Stimulated activated CD4-positive, alpha-beta T cell treated with anti-CD3 and anti-CD28 coated beads, Interleukin-2, amount 100 ng/mL, for 24 hours (primary cell): ENCODE measurements at places on chromosomes 2 and 18.

DNA sequence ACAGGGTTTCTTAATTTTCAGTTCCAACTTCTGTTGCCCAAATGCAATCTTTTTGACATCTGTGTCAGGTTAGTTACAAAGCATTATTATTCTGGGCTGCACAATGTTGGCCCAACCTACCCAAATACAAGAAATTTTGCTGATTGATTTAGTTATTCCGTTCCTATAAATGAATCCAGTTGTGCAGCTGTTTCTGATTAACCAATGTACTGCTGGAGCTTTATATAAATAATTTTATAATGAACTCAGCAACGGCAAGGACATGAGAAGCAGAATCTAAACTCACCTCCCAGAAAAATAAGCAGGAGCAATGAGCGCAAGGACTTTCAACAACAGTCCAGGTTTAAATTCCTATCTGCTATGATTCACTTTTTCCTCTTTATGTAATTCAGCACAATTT is 76.3 kb upstream of the WIPF1 start:
- DNase-seq: no peak

DNA sequence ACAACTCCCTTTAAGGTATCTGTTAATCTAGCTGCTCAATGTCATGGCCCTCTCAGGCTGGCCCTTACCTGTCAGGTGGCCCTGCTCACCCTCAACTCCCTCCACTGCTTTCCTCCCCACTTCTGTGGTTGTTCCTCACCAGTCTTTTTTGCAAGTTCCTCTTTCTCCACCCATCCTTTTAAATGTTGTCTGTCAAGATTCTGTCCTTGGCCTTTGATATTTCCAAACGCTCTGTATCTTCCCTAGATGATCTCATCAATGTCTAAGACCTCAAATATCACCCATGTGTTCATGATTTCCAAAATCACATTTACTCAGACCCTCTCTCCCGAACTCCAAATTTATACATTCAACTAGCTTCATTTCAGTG is 3.5 kb downstream of the PTPN2 start:
- no peak for DNase-seq

DNA sequence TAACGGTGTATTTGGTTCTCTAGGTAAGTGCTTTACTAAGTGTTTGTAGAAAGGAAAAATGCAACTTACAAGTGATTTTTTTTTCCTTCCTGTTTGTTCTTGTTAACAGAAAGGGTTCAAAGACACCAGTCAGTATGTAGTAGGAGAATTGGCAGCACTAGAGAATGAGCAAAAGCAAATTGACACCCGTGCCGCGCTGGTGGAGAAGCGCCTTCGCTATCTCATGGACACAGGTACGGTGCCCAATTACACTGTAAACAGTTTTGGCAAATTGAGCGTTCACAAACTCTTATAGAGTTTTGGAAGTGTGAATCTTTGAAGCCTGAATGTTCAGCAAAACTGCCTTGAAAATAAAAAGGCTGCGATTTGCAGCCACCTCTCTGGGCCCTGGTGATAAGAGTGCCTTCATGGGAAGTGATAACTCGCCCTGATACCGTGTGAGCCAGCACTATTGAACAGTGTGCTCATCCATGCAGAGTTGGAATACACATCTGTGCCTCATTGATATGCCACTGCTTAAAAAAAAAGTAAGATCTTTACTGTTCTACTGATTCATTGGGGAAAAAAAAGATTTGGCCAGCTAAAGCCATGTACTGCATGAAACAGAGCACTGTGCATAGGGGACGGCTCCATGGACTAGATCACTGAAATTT is 54.0 kb upstream of the OTX1 start:
- no peak for DNase-seq

GRCh38 chr2:47165001-47165555 is 10.0 kb upstream of the STPG4 start:
- DNase-seq: no peak

- DNase-seq: no peak
Measured at GRCh38 chr2:85911814-85912692, 23.3 kb upstream of the ST3GAL5 start.

- DNase-seq: no peak
Measured at GRCh38 chr2:20702563-20702962, 35.6 kb downstream of the GDF7 start.

DNA sequence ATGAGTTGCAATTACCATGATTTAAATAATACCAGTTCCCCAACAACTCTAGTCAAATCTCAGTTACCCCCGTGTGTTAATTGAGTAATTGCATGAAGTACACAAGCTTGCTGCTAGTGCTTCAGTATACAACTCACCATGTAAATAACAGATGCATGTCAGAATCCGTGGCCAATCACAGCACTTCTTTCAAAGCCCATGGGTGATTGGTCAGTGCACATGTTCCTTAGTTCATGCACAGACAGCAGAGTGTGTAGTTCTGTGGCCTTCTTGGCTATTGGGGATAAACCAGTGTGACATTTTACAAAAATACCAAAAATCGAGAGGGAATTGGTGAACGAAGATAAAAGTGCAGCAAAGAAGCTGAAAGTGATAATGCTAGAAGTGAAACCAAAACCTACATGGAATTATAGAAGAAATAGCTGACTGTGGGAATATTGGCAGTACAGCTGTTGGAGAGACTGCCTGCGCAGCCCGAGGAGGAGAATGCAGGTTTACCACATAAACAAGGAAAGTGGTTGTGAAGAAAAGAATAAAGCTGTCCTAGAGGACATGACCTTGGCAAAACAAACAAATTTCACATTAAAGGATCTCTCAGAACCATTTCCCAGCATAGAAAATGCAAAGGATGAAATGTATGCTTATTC is 59.4 kb downstream of the NEDD4L start:
- DNase-seq: no peak

GRCh38 chr2:230925879-230926765 is 1.1 kb upstream of the GPR55 start:
- peak; percentile 62 for DNase-seq

GRCh38 chr18:61589053-61589723 is 256.0 kb downstream of the CDH20 start:
- DNase-seq: no peak

GRCh38 chr18:68997845-68998244 is 200.0 kb downstream of the CCDC102B start:
- no peak for DNase-seq

DNA sequence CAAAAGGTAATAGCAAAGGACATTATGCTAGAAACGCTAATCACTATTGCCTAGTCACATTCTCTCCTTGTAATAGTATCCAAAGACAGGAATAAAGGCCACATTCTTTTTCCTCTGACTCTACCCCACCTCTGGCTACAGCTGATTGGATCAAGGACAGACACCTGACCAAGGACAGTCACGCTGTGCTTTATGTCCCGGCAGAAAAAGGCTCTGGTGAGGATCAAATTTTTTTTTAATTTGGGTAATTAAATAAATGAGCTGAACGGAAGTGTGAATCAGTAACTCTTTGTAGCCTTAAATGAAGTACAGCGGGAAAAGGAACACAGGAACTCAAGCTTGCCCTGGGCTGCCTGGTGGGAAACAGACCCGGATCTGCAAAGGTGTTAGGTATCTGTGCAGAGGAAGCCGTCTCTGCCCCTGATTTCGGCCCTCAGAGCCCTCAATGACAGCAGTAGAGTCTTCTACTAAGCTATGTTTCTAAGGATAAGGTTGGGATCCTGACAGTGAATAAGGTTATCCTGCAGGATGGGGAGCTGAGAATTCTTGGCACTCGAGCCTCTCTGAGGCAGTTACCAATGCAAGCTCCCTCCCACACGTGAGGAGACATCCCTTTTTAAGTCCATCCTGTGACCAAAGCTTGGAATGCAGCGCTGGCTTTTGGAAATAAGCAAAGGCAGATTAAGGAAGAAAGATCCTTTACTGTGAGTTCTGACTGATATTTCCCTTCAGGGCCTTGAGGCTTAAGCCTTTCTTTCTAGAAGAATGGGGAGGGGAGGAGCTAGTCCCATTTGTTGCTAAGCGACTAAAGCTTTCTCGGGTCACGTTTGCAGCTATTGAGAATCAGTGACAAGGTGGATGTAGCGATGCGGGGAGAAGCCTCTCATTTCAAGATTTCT is 37.8 kb upstream of the IKZF2 start:
- no peak for DNase-seq

DNA sequence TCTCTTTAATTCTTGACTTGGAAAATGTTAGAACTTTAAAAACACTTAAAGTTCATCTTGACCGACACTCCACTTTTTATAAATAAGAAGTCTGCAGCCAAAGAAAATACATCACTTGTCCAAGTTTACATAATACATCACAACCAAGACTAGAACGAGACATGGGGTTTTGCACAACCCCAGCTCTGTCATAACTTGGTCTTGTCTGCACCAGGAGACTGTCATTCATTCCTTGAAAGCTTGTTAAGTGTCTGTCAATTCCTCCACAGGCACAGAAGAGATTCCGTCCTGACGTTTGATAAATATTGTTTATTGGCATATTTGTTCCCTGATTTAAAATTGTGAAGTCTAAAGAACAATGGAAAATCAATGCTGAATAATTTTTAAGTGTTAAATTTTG is 139.5 kb upstream of the SETBP1 start:
- no peak for DNase-seq

- peak; percentile 14 for DNase-seq
Measured at GRCh38 chr2:233416706-233417105, 62.4 kb downstream of the DGKD start.

- DNase-seq: no peak
Measured at GRCh38 chr18:11504962-11505361, 104.4 kb upstream of the SLC35G4 start.

- no peak for DNase-seq
Measured at GRCh38 chr2:234999740-235000425, 48.1 kb downstream of the SH3BP4 start.

DNA sequence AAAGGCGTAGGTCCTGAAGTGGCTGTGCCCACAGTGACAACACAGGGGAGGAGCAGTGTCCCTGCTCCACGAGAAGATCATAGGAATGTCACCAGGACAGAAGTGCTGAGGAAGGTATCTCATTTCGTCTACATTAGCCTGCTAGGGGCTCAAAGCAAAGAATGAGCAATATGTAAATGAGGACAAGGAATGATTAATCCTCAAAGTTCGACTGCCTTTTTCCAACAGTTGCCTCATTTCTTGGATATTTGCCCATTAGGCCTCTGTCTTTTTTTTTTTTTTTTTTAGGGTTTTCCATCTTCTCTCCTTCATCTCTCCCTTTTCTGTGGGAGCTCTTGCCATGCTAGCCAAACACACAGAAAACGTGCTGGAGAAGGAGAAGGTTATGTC is 105.2 kb upstream of the ARHGAP28 start:
- DNase-seq: no peak

DNA sequence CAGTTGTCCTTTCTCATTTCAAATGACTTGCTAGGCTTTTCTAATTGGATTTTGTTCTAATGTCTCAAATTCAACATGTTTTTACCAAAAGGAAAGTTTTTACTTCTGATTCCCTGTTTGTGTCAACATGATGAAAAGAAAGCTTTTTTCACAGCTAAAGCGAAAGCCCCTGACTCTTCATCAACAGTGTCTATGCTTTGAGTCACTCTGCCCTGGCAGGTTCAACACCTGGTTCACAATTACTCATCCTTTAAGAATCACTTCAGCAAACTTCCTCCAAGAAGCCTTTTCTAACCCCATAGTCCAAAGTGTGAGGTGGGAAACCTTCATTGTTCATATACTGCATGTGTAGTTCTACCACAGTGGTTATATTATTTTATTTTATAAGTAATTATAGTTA is 7.6 kb upstream of the DSG2 start:
- DNase-seq: no peak

GRCh38 chr2:45233301-45233700 is 224.0 kb upstream of the SIX2 start:
- DNase-seq: no peak

GRCh38 chr2:30428348-30428662 is 18.7 kb upstream of the LCLAT1 start:
- DNase-seq: no peak

GRCh38 chr2:207511851-207512250 is 17.9 kb upstream of the CREB1 start:
- no peak for DNase-seq

- DNase-seq: no peak
Measured at GRCh38 chr2:224777559-224777930, 61.4 kb upstream of the CCDC195 start.

GRCh38 chr2:232341061-232341738 is 37.4 kb upstream of the ALPP start:
- DNase-seq: no peak

DNA sequence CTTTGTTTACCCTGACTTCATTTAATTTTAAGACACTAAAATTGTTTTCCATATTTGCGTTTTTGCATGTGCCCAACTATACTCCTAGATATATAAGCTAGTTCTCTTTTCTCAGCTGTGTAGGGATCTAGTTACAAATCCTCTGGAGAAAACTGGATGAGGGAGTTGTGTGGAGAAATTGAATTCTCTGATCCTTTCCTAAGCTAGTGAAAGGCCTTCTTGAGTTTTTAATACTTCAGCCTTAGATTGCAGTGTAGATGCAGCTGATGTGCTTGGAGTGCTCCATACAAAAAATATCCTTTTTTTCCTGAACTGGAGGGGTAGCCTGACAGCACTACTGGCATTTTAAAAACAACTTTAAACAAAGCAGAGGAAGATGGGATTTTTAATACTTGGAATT is 8.6 kb upstream of the MTX2 start:
- no peak for DNase-seq

GRCh38 chr18:4453874-4454536 is 1.1 kb downstream of the DLGAP1 start:
- peak; percentile 1 for DNase-seq

GRCh38 chr2:239399921-239400595 is 762 bp downstream of the HDAC4 start:
- peak; percentile 27 for DNase-seq

DNA sequence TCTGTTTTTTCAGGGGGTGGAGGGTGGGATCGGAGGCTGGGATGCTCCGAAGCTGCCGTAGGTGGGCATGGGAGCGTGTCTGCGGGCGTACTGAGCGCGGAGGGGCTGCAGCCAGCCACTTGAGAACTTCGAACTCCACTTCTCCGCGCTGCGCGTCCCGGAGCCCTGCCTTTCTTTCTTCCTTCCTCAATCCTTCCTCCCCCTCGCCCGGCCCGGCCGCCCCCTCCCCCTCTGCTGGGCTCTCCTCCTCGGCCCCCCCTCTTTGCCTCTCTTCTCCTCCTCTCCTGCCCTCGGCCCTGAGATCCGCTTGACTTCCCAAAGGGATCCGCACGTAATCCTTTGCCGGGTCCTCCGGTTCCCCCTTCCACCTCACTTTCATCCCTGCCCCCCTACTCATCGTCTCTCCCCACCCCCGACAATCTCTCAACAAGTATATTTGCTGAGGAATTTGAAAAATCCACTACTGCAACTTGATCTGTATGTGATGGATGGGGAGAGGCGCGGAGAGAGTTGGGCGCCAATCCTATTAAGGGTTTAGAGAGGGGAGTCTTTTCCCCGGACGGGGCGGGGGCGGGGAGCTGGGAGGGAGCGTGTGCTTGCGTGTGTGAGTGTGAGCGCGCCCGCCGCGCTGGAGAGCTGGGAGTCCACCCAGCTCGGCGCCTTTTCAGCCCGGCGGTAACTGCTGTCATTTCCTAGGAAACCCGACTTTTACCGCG is 1.1 kb downstream of the GLI2 start:
- peak; percentile 7 for DNase-seq
